Spinal cord (tissue), 10 donors: ENCODE measurements at places on chromosomes 13 and 19. TPM values are rescaled to one million over a fixed set of nuclear protein-coding genes. Genes with fewer than 3 reads are reported as not detected.

DNA sequence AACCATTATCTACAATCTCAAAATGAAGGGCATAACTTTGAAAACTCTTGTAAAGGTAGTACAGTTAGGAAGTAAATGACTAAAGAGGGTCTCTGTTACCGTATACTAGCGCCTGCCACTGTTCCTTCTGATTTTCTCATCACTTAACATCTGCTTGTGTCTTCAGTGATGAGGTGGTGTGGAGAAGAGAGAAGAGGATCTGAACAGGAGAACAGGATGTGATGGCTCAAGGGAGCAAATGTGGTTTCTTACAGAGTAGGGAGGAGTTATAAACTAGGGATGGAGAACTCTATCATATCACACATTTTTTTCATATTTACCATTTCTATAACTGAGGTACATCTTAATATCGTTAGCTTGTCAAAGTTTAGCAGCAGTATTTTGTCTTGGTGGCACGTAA lies 1.1 kb downstream of the KCTD4 start:
- DNase-seq = no peak

Gene ATP4A
- not detected for total RNA-seq

Gene JAK3
- total RNA-seq = 4.3 TPM

GRCh38 chr13:67136157-67136556 lies 94.0 kb downstream of the PCDH9 start:
- no peak for DNase-seq

DNA sequence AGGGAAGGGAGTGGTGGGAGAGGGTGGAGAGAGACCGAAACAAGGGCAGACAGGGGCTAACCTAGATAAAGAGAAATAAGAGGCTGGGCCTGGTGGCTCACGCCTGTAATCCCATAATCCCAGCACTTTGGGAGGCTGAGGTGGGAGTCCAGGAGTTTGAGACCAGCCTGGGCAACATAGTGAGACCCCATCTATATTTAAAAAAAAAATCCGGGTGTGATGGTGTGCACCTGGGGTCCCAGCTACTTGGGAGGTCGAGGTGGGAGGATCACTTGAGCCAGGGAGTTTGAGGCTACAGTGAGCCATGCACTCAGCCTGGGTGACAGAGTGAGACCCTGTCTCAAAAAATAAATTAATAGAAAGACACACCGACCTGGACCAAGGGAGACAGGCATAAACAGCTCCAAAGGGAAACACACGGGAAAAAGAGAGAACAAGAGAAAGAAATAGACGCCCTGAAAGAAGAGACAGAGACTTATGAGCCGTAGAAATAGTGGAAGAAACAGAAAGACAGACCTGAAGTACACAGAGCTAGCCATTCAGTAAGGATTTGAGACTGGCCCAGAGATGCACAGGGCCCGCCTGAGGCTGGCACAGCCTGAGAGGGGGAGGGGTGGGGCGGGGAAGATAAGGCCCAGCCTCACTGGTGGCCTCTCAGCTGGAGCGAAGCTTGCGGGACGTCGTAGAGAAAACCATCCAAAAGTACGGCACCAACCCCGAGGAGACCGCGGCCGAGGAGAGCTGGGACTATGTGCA lies 2.2 kb downstream of the CD37 start:
- no peak for DNase-seq

Gene MAST1
- total RNA-seq = 39.1 TPM

Gene KLK2
- 0.06 TPM for total RNA-seq

DNA sequence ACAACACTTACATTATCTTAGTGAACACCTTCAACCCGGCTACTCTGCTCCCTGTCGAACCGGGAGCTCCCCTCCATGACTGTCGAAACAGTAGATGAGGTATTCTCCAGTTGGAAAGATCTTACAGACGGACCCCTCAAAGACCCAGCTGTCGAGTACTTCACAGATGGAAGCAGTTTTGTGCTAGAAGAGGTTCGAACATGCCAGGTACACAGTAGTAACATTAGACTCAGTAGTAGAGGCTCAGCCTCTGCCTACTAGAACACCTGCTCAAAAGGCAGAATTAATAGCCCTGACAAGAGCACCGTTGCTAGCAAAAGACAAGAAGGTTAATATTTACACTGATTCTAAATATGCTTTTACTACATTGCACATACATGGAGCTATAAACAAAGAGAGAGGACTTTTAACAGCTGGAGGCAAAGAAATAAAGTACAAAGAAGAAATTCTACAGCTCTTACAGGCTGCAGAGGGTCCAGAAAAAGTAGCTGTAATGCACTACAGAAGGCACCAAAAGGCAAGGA lies 13.6 kb upstream of the SLC15A1 start:
- no peak for DNase-seq

- DNase-seq = no peak
These were observed 54.0 kb downstream of the ALOX5AP start for GRCh38 chr13:30789166-30789862.

GRCh38 chr13:105220063-105220462 lies 1315.4 kb downstream of the EFNB2 start:
- no peak for DNase-seq

- peak; percentile 33 for DNase-seq
These were observed 1.1 kb downstream of the UBXN6 start for GRCh38 chr19:4456476-4456842.

DNA sequence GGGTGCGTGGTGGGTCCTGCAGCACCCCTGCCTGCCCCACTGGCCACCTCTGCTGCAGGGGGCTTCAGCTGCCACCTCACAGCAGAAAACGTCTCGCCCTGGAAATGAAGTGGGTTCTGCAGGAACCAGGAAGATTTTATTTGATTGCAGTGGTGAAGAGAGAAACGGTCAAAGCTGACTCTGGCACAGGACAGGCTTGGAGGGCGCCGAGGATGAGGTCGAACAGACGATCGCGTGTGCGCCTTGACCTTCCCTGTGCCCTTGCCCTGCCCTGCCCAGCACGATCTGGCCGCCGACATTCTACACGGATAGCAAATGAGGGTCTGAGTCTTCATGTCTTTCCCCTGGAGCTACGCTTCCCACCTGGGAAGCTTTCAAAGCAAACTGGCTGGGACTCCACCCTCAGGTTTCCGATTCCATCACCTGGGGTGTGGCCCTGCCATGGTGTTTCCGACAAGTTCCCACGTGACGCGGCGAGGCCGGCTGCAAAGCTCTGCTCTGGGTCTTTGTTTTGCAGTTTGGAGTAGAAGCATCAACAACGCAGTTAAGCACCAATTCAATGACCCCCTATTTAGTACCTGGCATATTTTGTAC lies 50.3 kb upstream of the TUBGCP3 start:
- no peak for DNase-seq

GRCh38 chr13:33934343-33934742 lies 116.4 kb downstream of the RFC3 start:
- DNase-seq = no peak

- DNase-seq = no peak
These were observed 1.1 kb downstream of the ELF1 start for GRCh38 chr13:41017817-41018601.

- no peak for DNase-seq
These were observed 330.1 kb downstream of the UQCRFS1 start for GRCh38 chr19:28882818-28883217.

GRCh38 chr19:50854636-50855410 lies at the start of gene KLK3:
KLK3 (plus strand) TSS chr19:50854915; CDS start chr19:50854956, 41 bp downstream.
- no peak for DNase-seq

Gene PTGIR
- total RNA-seq = 1.9 TPM

GRCh38 chr13:84279166-84279565 lies 396.9 kb upstream of the SLITRK1 start:
- DNase-seq = no peak

Gene KANK2
- total RNA-seq = 56.3 TPM

- no peak for DNase-seq
These were observed 1.3 kb upstream of the ZSCAN22 start for GRCh38 chr19:58325311-58326022.

- no peak for DNase-seq
These were observed 68.9 kb downstream of the FGF9 start for GRCh38 chr13:21739771-21740170.

DNA sequence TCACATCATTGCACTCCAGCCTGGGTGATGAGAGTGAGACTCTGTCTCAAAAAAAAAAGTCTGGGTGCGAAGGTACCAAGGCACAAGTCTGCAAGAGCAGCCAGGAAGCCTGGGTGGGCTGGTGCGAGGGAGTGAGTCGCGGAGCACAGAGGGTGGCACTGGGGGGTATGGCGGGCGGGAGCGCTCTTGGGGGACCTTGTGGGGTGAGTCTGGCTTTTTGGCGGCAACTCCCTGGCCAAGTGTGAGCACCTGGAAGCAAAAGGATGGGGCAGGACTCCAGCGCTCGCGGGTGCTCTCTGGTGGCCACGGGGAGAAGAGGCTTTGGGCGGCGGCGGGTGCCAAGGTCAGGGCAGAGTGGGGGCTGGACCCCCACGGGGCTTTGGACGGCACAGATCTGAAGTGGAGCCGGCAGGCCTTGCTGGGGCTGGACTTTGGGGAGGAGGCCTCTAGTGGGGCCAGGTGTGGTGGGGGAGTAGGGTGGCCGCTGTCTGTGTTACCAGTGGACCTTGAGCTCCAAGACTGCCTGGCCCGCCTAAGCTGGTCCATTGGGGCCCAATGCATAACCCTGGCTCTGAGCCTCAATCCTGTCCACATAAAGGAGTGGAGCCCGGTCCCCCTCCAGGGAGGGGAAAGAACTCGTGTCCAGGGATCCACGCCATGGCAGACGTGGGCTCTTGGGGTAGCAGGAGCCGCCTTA lies 1.6 kb downstream of the P2RY11 start:
- DNase-seq = no peak

Gene GNA15
- 3.6 TPM for total RNA-seq

Gene SERPINE3
- total RNA-seq = not detected

DNA sequence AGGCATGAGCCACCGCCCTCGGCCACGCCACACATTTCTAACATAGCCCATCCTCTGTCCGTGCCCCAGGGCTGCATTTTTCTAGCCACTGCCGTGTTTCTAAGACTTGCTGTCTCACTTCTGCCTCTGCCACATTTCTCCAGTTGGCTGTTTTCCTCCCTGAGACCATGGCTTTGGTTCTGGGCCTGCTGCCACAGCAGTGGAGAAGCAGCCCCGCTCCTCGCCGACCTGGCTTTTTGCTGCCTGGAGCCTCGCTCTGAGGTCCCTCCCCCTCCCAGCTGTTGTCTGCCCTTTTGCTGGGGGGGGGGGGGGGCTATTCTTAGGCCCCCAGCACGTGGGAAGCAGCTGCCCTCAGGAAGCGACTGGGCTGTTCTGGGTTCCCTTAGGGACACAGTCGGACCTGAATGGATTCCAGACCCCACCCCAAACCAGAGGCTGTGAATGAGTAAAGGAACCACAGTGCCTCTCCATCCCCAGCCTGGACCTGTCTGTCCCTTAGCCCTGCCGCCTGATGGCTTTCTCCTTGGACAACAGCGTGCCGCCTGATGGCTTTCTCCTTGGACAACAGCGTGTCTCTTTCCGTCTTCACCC lies 3.3 kb downstream of the GYS1 start:
- DNase-seq = no peak

GRCh38 chr13:112066624-112067004 lies 335 bp upstream of the SOX1 start:
- DNase-seq = no peak
